ENCODE measurements at places on chromosomes 16 and 17.

DNA sequence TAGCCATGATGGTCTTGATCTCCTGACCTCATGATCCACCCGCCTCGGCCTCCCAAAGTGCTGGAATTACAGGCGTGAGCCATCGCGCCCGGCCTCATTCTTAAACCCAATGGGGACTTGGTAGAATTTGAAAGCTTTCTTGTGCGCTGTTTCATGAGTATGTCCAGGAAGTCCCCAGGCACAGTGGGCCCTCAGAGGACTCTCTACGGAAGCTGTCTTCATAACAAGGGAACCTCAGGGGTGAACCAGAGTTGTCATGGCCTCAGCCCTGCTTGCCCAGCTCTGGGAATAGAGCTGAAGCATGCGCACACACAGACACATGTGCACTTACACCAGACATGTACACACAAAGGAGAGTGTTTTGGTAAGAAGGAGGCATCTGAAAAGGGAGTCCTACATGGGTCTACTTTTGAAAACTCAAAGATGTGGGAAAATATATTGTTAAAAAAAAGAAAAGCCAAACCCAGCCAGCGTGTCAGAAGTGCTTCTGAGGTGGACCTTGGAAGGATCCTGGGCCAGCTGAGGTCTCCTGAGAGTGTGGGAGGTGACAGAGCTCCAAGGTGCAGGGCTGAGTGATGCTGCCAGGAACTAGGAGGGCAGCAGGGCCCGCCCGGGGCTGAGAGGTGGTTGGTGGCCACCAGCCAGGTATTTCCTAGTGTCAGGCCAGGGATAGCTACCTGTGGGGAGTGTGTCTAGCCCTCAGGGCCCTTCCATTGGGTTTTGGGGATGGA, 54.6 kb downstream of the EPN2 start:
- H3K36me3 ChIP-seq, result no peaks in the 10 kb centered on the region
- no peak for DNase-seq
- H3K27ac ChIP-seq, result no peak overlapping the region
- H3K27me3 ChIP-seq, result peaks cover 6% of the 10 kb centered on the region
- H3K4me1 ChIP-seq, result peaks cover 20% of the 10 kb centered on the region

DNA sequence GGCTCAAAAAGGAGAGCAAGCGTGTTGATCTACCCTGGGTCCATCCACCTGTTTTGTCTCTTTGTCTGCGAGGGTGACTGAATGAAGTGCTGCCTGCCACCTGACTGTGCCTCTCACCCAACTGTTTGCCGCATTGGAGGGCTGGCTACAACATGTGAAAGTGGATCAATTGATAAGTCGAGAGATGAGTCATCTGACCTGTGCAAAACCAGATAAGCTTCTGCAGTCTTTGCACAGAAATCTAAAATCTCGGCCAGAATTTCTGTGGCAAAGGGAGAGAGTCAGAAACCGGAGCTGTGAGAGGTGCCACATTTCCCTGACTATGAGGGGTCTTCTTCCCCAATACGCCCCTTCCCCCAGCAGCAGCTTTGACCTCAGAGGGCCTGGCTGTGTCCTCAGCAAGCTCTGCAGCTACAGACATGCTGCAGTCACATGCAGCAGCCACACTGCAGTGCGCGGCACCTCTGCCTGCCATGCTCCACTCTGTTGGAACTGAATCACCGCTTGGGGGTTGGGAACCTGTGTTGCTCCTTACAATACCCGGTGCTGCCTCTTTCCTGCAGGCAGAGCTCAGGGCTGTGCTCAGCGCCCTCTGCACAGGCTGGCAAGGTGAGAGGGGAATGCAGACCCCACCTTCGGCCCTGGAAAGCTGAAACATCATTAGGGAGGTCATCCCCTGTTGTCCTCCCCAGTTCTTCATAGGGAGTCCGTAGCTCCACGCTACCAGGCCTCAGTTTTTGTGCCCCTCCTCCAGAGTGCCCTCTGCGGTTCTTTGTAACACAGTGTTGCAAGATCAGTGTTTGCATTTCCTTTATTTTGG, 16.2 kb upstream of the HAS3 start:
- no peak overlapping the region for H3K27ac ChIP-seq
- H3K27me3 ChIP-seq, result no peaks in the 10 kb centered on the region
- DNase-seq, result no peak
- no peak overlapping the region for H3K4me3 ChIP-seq

GRCh38 chr17:81309140-81309858, 14.2 kb upstream of the SLC38A10 start:
- no peaks in the 10 kb centered on the region for H3K36me3 ChIP-seq
- DNase-seq, result peak; percentile 71
- H3K4me3 ChIP-seq, result peak overlapping the region; percentile 81
- H3K27ac ChIP-seq, result peak overlapping the region; percentile 69
- peaks cover 5% of the 10 kb centered on the region for H3K27me3 ChIP-seq

- peaks cover 49% of the 10 kb centered on the region for H3K27me3 ChIP-seq
- no peaks in the 10 kb centered on the region for H3K4me1 ChIP-seq
- no peak overlapping the region for H3K27ac ChIP-seq
- no peak overlapping the region for H3K4me3 ChIP-seq
- peaks cover 5% of the 10 kb centered on the region for H3K36me3 ChIP-seq
- no peak for DNase-seq
Measured at GRCh38 chr17:48427598-48427997, 2.4 kb downstream of the SKAP1 start.

- H3K27me3 ChIP-seq, result no peaks in the 10 kb centered on the region
- H3K36me3 ChIP-seq, result no peaks in the 10 kb centered on the region
- DNase-seq, result no peak
Measured at GRCh38 chr16:26267641-26268040, 575.9 kb downstream of the HS3ST4 start.

- H3K27me3 ChIP-seq, result peaks cover 1% of the 10 kb centered on the region
- DNase-seq, result peak; percentile 82
- H3K27ac ChIP-seq, result peak overlapping the region; percentile 75
- H3K4me3 ChIP-seq, result peak overlapping the region; percentile 29
- peaks cover 28% of the 10 kb centered on the region for H3K4me1 ChIP-seq
- H3K36me3 ChIP-seq, result no peaks in the 10 kb centered on the region
Measured at GRCh38 chr17:82396601-82397435, 21.3 kb upstream of the HEXD start.

DNA sequence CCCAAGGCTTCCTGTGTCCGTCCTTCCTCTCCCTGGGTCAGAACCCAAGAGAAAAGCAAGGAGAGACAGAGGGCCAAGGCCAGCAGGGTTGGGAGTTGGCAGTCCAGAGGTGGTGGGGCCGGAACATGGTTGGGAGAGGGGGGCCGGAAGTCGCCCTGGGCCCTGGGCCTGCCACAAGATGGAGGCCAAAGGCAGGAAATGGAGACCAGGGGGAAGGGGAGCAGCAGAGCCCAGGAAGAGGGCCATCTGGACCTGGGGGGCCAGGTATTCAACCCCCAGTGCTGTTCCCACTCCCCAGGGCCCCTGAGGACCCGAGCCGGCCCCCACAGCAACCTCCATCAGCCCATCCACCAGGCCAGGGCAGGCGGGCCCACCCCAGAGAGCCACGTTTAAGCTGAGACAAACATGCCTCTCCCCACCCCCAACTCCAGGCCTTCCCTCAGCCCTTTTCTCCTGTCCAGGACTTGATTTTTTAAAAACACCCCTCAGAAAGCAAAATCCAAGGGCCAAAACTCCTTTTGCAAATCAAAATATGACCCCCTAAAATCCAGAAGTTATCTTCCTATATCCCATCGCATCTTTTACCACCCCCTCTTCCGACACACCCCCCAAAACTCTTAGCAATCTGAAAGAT, 4.4 kb upstream of the BCL6B start:
- H3K27me3 ChIP-seq, result peaks cover 7% of the 10 kb centered on the region
- H3K4me1 ChIP-seq, result peaks cover 36% of the 10 kb centered on the region
- H3K27ac ChIP-seq, result no peak overlapping the region

DNA sequence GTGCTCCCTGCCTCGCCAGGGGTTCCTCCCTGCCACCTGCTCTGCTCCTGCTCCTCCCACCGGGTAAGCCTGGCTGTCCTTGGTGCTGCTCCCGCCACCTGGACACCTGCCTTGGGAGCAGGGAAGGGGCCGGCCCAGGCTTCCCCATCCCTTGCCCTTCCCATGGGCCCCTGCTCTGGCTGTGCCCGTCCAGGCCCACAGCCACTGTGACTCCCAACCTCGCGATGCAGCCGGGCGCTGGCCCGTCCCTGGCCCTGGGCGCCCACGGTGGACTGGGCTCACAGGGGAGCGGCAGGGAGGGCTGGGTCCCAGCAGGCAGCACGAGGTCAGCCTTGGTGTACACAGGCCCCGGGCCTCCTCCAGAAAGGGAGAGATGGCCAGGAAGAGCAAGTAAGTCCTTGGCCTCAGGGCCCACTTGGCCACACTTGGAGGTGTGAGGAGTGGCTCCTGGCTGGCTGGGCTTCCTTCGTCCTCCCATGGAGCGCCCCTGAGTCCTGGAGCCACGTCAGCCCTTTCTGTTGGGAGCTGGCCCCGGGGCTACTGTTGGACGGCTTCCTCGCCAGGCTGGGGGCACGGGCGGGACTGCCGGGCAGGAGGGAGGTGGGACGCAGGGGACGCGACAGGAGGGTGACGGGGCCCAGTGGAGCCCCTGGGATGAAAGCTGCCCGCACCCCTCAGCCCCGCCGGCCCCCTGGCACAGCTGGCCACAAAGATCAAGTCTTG, 15.3 kb downstream of the ENGASE start:
- DNase-seq, result no peak
- no peaks in the 10 kb centered on the region for H3K36me3 ChIP-seq
- H3K4me3 ChIP-seq, result no peak overlapping the region
- no peak overlapping the region for H3K27ac ChIP-seq
- H3K4me1 ChIP-seq, result peaks cover 6% of the 10 kb centered on the region
- peaks cover 2% of the 10 kb centered on the region for H3K27me3 ChIP-seq

DNA sequence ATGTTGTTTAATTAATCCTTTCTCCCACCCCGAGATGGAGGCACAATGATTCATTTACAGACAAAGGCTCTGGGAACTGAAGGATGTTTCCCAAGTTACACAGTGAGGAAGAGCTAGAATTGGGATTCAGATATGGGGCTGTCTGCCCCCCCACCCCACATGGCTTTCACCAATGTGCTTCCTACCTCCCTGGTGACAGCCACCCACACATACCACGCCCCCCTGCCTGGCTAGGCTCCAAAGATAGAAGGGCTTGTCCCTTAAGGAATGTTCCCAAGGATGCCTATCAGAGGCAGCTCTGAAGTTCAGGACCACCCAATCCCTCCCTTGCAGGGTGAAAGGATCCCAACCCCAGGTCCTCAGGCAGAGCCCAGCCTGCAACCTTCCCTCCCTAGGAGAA, 32.9 kb downstream of the CFAP20 start:
- DNase-seq, result no peak
- H3K27me3 ChIP-seq, result peaks cover 19% of the 10 kb centered on the region
- no peaks in the 10 kb centered on the region for H3K36me3 ChIP-seq
- H3K4me1 ChIP-seq, result peaks cover 14% of the 10 kb centered on the region
- no peak overlapping the region for H3K27ac ChIP-seq
- H3K4me3 ChIP-seq, result no peak overlapping the region

- H3K27ac ChIP-seq, result no peak overlapping the region
- DNase-seq, result no peak
- peaks cover 21% of the 10 kb centered on the region for H3K36me3 ChIP-seq
- H3K4me3 ChIP-seq, result no peak overlapping the region
- peaks cover 6% of the 10 kb centered on the region for H3K4me1 ChIP-seq
Measured at GRCh38 chr17:82655038-82655479, 6.8 kb upstream of the WDR45B start.
